Esophagus muscularis mucosa (tissue), 4 donors: ENCODE measurements at places on chromosomes 11 and 22.

- no peak for DNase-seq
Measured at GRCh38 chr11:76617553-76618265, 52.8 kb downstream of the LRRC32 start.

GRCh38 chr11:82004537-82005213 is 729.0 kb downstream of the FAM181B start:
- no peak for DNase-seq

DNA sequence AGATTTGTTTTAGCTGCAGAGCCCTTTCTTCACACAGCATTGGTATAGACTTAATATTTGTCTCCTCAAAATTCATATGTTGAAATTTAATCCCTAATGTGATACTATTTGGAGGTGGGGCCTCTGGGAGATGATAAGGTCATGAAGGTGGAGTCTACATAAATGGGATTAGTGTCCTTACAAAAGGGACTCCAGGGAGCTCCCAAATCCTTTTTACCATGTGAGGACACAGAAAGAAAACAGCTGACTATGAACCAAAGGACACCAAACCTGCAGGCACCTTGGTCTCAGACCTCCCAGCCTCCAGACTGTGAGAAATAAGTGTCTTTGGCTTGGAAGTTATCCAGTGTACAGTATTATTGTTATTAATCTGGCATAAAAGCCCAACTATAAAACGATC is 10.2 kb downstream of the SLC35F2 start:
- DNase-seq: no peak

- DNase-seq: no peak
Measured at GRCh38 chr11:116478669-116479668, 293.8 kb downstream of the BUD13 start.

DNA sequence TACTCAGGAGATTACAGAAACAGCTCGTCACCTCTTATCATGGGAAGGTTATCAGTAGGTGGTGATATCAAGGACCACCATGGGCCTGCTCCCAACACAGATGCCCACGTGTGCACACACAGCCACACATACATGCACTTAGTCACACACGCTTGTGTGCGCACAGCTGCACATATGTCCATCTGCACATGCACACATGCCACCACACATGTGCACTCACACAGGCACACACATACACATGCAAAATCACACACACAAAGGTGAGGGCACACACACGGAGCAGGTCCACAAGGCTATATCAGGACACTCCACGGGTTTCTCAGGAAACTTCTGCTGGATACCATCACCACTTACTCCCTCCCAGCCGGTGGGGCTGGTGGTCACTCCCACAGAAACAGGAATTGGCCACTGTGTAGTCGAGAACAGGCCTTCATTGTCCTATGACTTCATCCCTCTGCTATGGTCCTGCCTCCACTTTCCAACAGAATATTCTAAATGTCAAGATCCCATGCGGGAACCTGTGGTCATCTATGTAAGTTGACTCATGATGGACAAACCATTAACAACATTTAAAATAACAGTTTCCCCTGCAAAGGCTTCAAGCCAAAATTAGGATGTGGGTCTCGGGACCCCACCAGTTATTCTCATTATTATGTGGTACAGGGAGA is 2.2 kb downstream of the C11orf24 start:
- DNase-seq: no peak

GRCh38 chr11:2929531-2929949 is 320 bp upstream of the PHLDA2 start:
- DNase-seq: no peak

DNA sequence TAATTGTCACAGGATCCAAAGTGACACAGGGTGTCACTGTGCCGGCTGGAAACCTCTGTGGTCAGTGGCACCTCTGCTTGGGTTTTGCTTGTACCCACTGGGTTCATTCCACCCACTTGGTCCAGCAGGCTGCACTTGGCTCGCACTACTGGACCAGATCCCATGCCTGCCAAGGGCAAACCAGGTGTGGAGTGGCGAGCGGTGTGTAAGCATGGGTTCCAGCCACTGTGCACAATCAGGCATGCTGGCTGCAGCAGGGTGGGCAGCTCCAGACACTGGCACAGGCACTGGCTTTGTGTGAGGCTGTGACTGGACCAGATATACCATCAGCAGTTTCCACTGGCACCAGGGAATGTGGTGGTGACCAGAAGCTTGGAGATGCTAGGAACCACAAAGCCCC is 261.4 kb downstream of the KCNA4 start:
- no peak for DNase-seq

DNA sequence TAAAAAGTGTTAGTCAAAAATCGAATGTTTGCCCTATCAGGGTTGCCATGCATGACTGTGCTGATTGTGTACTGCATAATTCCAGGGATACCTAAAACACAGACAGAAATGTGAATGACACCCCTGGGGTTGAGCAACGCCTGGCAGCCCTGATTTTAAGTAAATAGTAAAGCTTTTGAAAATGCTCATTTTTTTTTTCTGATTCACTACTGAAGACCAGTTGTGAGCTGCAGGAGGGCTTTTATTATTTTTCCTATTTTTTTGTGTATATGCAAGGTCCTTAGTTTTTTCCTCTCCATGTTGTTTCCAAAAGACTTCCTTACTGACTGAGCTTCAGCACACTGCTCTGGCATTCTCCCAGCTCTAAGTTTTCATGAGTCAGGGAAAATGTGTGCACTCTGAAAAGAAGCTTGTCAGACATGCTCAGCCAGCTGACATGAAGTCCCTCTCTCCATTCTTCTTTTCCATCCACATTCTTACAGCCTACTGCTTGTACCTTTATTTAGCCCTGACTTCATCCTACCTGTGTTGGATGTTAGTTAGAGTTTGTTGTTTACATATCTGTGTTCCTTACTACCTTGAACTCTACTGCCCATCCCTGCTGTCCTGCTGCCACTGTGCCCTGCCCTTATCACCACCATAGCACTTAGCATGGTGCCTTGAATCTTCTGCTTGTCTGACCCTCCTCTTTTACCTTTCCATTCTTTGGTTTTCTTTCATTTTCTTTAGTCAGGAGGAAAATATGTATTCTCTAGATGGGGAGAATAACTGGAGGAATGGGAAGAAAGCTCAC is 79.5 kb downstream of the HORMAD2 start:
- DNase-seq: no peak

GRCh38 chr11:46537537-46538295 is 56.1 kb downstream of the AMBRA1 start:
- no peak for DNase-seq

DNA sequence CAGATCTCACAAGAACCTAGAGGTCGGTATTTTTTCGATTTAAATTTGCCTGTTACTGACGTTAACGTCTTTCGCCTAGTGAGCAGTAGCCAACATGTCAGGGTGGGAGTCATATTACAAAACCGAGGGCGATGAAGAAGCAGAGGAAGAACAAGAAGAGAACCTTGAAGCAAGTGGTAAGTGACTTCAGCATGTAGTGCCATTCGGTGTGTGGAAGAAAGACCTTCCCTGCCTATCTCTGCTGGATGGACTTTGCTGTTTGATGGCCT is 750 bp downstream of the XRCC6 start:
- no peak for DNase-seq

GRCh38 chr11:112810951-112811350 is 150.3 kb upstream of the NCAM1 start:
- DNase-seq: no peak

DNA sequence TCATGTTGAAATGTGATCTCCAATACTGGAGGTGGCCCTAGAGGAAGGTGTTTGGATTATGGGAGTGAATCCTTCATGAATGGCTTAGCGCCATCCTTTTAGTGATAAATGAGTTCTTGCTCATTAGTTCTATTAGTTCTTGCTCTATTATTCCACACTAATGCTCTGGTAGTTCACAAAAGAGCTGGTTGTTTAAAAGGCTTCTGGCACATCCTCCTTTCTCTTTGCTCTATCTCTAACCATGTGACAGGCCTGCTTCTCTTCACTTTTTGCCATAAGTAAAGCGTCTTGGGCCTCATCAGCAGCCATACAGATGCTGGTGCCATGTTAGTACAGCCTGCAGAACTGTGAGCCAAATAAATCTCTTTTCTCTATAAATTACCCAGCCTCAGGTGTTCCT is 469.9 kb downstream of the GUCY1A2 start:
- no peak for DNase-seq

DNA sequence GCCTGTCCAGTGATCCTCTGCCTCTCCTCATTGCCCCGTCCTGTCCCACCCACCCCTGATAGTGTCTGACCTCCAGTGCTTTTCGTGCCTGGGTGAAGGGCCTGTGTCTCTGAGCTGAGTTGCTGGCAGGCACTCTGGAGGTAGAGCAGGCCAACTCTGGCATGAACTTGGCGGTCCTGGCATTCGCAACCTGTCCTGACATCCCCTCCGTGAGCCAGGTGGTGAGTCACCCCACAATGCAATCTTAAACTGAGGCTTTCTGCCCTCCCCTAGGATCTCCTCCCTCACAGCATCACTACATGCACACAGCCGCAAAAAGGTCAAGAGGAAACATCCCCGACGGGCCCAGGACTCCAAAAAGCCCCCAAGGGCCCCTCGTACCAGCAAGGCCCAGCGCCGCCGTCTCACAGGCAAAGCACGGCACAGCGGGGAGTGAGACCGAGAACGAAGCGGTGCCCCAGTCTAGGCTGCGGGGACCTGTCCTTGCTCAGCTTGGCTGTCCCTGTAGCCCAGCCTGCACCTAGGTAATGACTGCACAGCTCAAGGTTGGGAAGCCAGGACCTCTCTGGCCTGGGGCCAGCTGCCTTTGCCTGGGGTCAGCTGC is 4.9 kb downstream of the NOL12 start:
- no peak for DNase-seq

GRCh38 chr22:22248878-22249277 is 4.3 kb downstream of the VPREB1 start:
- no peak for DNase-seq

DNA sequence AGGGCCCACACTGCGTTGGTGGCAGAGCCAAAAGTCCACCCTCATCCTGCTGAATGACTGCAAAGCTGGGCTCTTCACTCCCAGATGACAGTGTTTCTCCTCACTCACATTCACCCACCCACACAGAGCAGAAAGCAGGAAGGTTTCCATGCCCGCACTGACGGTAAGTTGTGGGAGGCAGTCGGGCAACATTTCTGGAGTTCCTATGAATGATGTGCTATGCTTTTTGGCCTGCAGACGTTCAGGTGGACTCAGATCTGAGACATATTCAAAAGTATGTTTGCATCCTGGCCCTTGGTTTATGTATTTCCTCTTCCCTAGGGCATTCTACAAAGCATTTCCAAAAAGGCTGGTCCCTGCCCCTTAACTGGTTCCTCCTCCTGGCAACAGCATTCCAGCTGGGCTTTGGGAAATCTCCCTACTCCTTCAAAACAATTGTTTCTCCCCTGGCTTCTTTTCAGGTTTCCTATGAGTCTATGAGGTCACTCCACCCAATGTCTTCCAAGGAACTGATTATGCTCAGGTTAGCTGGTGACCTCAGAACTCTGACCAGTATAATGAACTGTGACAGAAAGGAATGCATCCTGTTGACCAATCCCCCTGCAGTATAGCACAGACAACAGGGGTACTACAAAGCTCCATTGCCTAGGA is 36.4 kb downstream of the PACSIN2 start:
- DNase-seq: no peak

- no peak for DNase-seq
Measured at GRCh38 chr11:19880088-19880345, 167.4 kb downstream of the NAV2 start.

DNA sequence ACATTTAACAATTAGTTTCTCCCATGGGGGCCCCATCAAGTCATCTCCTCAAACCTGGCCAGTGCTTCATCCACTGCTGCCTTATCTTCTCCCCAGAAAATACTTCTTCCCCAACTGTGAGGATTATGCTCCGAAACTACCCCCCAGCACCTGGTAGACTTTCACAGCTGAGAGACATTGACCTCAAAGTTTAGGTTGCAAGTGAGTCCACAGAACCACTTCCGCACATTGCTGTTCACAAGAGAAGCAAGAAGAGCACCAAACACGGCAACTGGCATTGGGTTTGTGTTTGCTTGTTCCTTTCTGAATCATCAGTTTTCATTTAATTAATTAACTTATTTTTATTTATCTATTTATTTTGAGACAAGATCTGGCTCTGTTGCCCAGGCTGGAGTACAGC is 6.1 kb downstream of the MCHR1 start:
- DNase-seq: no peak

GRCh38 chr11:74731301-74732094 is at the start of gene CHRDL2:
TSS of gene CHRDL2 (minus strand) at chr11:74731426. CDS start at chr11:74730888, 538 bp downstream.
- DNase-seq: no peak

- DNase-seq: no peak
Measured at GRCh38 chr11:45368697-45369096, 82.6 kb upstream of the SYT13 start.

GRCh38 chr11:74970852-74971395 is 17.8 kb upstream of the NEU3 start:
- DNase-seq: no peak

DNA sequence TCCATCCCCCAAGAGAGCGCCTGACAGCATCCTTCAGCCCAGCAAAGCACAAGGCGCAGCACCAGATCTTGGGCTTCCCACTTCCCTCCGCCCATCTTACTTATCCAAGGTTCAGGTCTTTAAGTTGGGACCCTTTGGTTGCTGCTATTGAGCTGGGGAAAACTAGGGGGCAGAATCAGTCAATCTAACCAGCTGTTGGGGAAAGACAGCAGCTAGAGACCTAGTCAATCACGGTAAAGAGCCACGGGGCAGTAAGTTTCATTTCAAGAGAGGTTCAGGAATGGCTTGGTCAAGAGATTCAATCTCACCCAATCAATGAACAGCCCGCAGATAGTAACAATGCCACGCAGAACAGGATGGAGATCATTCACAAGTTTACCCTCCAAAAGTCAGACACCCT is 1.7 kb downstream of the ABTB2 start:
- no peak for DNase-seq

DNA sequence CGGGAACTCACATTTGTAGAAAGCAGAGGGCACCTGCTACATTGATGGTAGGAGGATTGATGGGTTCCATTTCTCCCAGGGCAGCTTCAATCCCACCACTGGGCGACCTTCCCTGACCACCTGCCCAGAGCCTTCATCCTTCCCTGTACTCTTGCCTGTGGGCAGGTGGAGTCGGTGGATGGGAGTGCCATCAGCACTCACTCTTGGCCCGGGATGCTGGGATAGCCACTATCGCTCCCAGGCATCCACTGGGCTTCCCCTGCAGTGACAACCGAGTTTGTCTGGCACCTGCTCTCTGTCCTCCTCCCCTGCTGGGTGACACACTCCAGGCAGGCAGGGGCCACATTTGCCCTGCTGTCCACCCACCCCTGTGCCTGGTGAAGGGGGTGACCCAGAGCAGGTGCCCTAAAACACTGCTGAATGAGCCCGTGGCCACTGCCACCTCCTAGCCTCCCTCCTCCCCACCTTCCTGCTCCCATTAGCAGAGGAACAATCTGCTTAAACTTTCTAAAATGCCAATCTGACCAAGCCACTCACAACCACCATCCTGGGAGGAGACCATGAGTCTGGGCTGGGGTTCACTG is 604.7 kb downstream of the TBC1D22A start:
- no peak for DNase-seq

DNA sequence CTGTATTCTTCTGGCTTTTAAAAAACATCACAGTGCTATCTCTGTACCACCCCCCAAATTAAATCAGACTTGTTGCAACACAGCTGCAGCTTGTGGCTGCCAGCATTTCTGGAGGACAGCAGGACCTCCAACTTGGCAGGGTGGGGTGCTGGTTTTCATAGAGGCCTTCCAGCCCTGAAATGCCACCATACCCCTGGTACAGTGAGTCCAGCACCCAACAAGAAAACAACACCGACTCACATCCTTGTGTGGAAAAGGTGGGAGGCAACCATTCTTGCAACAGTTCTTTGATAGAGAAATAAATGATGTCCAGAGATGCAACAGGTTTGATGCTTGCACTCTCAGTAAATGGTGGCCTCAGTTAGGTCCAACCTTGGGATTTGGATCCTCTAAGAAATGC is 96.0 kb downstream of the ABTB2 start:
- DNase-seq: no peak

- DNase-seq: no peak
Measured at GRCh38 chr11:64558869-64559268, 32.2 kb upstream of the SLC22A12 start.
